Activated CD4-positive, alpha-beta T cell treated with anti-CD3 and anti-CD28 coated beads for 1 hour (primary cell): ENCODE measurements at places on chromosomes 13 and 19.
A peak's percentile ranks its signal among the peaks of the same experiment; 100 is the strongest.

GRCh38 chr13:77114271-77114670, 87.3 kb upstream of the FBXL3 start:
- no peak for DNase-seq

DNA sequence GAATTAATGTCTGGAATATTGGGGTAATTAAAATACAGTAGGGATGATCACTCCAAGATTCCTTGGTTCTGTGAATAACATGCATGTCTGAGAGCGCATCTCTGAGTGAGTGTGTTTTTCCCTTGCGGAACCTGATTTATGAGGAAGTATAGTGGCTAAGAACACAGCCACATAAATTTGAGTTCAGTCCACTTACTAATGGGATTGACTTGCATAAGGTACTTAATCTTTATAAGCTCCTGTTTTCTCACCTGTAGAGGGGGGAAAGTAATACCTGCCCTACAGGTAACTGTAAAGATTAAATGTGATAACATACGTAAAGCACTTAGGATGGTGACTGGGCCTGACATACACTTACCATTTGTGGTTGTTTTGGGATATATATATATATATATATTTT, 60.8 kb downstream of the KLF5 start:
- DNase-seq, result no peak

- DNase-seq, result no peak
Measured at GRCh38 chr19:33665776-33666595, 44.2 kb downstream of the CHST8 start.

GRCh38 chr19:30562981-30563380, 190.8 kb downstream of the ZNF536 start:
- no peak for DNase-seq

GRCh38 chr19:40200341-40201099, 9.3 kb downstream of the MAP3K10 start:
- no peak for DNase-seq

- DNase-seq, result no peak
Measured at GRCh38 chr13:101289764-101290163, 126.5 kb downstream of the NALCN start.

DNA sequence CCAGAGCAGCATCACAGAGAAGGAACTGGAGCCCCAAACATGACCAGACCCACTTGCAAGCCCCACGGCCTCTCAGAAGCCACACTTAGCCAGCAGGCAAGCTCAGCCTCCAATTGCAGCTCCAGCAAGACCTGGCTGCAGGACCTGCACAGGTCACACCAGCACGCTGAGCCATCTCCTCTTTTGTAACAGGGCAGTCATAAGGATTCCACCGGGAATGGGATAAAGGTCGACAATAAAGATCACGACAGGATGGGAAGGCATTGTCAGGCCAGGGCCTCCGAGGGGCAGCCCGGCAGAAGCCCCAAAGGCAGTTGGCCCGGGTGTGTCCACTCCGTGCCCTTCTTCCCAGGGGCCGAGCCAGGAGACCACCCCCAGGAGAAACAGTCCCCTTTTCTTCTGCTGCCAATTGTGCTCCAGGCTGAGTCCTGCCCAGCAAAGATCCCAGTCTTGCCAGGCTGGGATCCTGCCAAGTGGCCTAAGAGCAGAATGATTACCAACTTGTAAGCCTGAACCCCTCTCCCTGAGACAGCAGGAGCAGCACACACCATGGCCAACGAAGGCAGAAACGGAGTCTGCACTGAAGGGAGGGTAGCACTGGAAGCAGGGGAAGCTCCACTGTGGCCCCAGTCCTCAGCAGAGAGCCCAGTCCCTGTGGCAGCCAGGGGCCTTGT, 12.5 kb downstream of the PEPD start:
- DNase-seq, result no peak

DNA sequence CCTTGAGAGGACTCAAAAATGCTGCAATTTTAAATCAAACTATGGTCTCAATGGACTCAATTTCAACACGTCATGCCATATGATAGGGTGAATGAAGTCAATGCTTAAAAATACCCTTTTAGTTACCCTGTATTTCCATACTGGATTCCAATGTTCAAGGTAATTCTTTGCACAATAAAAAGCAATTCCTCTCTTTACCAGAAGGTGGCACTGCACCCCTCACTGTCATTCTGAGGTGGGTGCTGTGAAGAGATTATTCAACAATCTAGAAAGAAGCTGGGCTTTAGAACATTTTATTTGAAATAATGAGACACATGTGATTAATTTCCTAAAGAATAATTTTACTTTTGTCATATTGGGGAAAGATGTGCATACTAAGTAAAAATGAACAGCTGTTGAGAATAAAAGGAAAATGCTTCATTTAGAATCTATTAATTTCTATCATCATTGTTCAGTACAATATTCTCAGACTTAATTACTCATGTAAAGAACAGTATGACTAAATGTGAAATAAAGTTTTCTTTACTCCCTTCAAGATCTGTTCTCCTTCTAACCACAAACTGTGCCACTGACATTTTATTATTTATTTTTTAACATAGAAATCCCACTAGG, 789.1 kb downstream of the GPC5 start:
- DNase-seq, result no peak

- no peak for DNase-seq
Measured at GRCh38 chr13:31749929-31750328, 10.6 kb downstream of the RXFP2 start.

DNA sequence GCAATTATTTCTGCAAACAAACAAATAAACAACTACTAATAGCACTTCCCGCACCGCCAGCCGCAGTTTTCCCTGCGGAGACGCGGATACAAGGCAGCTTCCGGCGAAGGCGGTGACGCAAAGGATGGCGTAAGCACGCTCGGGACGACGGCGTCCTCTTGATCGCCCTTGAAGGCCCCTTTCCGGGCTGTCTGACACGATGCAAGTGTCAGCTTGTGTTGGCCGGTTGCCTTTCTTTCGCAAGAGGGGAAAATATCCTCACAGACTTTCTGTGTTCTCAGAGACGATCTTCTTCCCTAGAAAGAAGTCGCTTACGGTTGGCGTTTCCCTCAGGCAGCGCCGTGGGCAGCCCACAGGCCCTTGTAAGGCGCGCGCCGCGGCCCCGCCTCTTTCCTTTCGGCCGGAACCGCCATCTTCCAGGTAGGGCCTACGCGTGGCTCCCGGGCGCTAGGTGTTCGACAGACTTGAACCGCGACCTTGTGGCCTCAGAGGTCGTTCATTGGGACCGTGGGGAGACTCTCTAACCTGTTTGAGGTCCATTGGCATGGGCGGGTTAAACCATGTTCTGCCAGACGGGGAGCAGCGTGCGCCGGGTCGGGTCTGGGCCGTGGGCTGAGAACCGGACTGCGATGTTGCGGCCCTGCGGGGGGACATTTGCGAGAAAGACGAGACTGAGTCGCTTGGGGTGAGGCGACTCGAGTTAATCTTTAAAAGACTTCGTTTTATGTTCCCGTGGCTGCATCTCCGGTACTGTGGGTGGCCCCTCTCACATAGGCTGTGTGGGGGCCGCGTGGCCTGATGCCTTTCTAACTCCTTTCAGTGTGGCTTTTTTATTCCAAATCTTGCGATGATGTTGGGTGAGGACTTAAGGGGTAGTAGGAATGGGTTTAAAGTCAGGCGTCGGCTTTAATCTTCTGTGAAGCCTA, at the start of gene RPL21:
RPL21 (plus strand) TSS at position 393 of the 926 bp plus-strand sequence. CDS start 2,219 bp downstream, outside the sequence.
- DNase-seq, result peak; percentile 85

DNA sequence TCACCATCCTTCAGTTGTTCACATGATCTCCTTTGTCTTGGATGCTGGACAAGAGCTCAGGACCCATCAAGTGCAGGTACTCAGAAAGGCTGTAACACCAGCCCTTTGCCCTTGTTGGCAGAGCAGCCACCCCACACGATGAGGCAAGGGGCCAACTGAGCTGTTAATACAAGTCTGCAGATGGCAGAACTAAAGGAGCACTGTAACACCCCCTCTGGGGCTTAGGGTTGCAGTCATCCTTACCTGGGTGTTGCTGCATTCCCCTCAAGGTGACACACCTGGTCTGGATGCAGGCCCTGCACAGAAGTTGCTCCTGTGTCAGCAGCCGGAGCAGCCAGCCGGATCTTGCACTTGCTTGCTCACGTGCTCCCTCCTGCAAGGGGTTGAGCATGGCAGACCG, 52.0 kb downstream of the STARD13 start:
- DNase-seq, result no peak
